Smooth muscle cell of bladder (primary cell): ENCODE measurements at places on chromosomes 13 and 19. TPM values are rescaled to one million over a fixed set of nuclear protein-coding genes. Genes with fewer than 3 reads are reported as not detected.

ZNF813 gene
- total RNA-seq: 4.3 and 4.5 TPM in 2 replicates

KCNK6 gene
- 8.5 and 19.5 TPM in 2 replicates for total RNA-seq

FPR2 gene
- not detected in 2 replicates for total RNA-seq

NOTCH3 gene
- total RNA-seq: 7.0 and 27.4 TPM in 2 replicates

HCST gene
- total RNA-seq: 1.00 and 2.8 TPM in 2 replicates

TMC4 gene
- 0.09 and 0.28 TPM in 2 replicates for total RNA-seq

ZNF729 gene
- total RNA-seq: not detected in 2 replicates

C19orf85 gene
- total RNA-seq: not detected in 2 replicates

ATF5 gene
- total RNA-seq: 15.5 and 16.3 TPM in 2 replicates

RELB gene
- 5.5 and 7.3 TPM in 2 replicates for total RNA-seq

CYP2A13 gene
- not detected in 2 replicates for total RNA-seq

ZNF442 gene
- total RNA-seq: 3.6 and 4.7 TPM in 2 replicates
